Pulmonary artery endothelial cell (primary cell): ENCODE measurements at places on chromosomes 6 and 20.
A peak's percentile ranks its signal among the peaks of the same experiment; 100 is the strongest.

- no peak for DNase-seq
These were observed 34.1 kb downstream of the CDS2 start for GRCh38 chr20:5160882-5161281.

- DNase-seq: no peak
These were observed 97.6 kb downstream of the SLC22A23 start for GRCh38 chr6:3359101-3359752.

DNA sequence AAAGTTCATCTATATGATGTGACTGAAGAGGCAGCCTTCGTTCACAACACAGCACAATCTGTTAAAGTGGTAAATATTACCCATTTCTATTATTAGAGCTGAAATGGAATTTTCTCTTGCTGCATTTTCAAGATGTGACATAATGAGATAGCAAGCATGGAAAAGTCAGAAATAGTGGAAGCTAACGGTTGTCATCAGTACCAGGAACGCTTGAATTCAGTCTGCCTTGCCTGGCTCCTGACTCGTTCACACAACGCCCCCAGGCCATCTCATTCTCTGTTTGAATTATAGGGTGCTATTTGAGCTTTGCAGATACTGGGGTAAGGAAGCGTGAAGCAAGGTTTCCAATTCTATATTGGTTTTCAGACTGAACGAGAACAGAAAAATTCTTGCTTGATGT is 116.5 kb upstream of the MAP3K7 start:
- no peak for DNase-seq

DNA sequence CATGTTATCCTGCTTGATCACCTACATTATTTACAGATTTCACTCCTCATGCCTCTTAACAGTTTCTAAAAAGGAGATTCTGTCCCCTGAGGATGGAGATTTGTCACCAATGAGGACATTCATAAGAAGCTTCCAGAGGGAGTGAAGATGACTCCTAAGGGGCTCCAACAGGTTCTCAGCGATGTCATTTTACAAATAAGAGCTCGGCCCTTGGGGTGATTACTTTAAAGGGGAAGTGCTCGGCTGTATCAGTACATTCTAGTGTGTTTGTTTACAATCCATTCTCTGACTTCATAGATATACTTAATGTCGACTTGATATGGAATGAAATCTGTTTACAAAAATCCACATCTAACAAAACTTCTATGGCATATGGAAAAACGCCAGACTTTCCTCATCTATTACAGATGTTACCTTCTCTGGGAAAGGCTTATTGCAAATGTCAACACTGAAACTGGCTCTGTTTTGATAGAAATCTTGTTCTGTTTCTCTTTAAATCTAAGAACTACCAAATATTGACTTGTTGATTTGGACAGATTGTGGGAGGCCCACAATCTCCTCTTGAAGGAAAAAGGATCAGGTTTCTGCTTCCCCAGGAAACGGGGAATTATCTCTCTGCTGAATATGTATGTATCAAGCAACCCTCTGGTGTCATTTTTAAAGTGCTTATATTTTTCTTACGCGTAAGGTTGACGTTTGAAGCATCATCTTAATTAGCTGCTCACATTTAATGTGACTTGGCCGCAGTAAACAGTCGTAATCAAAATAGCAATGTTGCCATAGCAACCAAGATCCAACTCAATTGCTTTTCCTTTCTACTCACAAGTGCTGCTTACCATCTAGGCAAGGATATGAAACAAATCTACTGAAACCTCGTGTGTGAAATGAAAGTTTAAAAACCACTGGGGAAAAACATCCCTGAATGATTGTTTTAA is 95.7 kb downstream of the SHLD1 start:
- no peak for DNase-seq

- no peak for DNase-seq
These were observed 154.9 kb upstream of the CARMIL1 start for GRCh38 chr6:25124216-25124715.

GRCh38 chr6:1892716-1893115 is 283.0 kb downstream of the FOXC1 start:
- no peak for DNase-seq

- no peak for DNase-seq
These were observed 114.6 kb downstream of the TNFRSF21 start for GRCh38 chr6:47195011-47195650.

DNA sequence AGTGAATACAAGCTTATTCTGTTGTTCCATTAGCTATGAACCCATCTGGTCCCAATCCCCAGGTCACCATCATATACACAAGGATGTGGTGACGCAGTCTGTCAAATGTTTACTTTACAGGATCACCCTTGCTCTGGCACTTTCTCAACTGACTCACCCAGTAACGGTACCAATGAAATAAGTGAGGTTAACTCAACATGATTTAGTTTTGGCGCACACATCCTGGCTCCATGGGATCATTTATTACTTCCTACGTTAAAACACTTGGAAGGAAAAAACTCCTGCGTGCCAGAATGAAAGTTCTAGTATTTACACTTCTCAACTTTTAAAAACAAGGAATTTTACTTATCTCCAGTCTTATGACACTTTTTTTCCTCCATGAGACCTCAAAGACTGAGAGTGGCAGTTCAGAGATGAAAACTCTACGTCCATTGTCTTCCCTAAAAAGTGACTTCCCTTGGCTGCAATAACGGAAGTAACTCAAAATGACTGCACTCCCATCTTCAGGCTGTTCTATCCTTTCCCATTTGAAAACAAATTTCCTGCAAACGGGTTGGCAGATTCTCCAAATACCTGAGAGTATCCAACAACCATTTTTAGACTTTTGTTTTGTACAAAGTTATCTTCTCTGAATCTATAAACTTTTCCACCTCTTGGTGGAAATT is 15.9 kb downstream of the AGPAT4 start:
- DNase-seq: peak; percentile 71

GRCh38 chr20:63942250-63942951 is 13.8 kb downstream of the UCKL1 start:
- no peak for DNase-seq
